ENCODE measurements at places on chromosomes 3 and 15. TPM values are rescaled to one million over a fixed set of nuclear protein-coding genes. Genes with fewer than 3 reads are reported as not detected.

Gene RGMA
- 9.9 TPM for total RNA-seq

Gene RHOA
- total RNA-seq, result 304 TPM

Gene THRB
- 4.2 TPM for total RNA-seq

GRCh38 chr3:50365080-50365841, 5.9 kb upstream of the TMEM115 start:
- H3K27me3 ChIP-seq, result no peaks in the 10 kb centered on the region
- peaks cover 14% of the 10 kb centered on the region for H3K4me1 ChIP-seq
- peak; percentile 82 for DNase-seq
- H3K36me3 ChIP-seq, result no peaks in the 10 kb centered on the region

GRCh38 chr3:33678073-33678472, 40.0 kb downstream of the CLASP2 start:
- no peaks in the 10 kb centered on the region for H3K4me1 ChIP-seq
- H3K36me3 ChIP-seq, result peaks cover 4% of the 10 kb centered on the region
- H3K27me3 ChIP-seq, result no peaks in the 10 kb centered on the region
- DNase-seq, result no peak

DNA sequence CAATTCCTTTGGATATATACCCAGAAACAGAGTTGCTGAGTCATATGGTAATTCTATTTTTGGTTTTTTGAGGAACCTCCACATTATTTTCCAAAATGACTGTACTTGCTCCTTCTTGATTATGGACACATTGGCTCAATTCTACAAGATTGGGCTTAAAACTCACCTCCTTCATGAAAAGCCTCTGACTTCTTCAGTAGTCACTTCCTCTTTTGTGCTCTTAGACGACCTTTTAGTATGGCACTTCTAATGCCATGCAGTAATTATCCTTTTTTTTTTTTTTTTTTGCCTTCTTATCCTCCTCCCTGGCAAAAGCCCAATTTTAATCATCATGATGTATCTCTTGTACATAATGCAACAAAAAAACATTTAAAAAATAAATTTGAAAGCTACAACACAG, 33.0 kb upstream of the ABHD17C start:
- no peak overlapping the region for H3K4me3 ChIP-seq
- no peak for DNase-seq
- no peaks in the 10 kb centered on the region for H3K4me1 ChIP-seq

DNA sequence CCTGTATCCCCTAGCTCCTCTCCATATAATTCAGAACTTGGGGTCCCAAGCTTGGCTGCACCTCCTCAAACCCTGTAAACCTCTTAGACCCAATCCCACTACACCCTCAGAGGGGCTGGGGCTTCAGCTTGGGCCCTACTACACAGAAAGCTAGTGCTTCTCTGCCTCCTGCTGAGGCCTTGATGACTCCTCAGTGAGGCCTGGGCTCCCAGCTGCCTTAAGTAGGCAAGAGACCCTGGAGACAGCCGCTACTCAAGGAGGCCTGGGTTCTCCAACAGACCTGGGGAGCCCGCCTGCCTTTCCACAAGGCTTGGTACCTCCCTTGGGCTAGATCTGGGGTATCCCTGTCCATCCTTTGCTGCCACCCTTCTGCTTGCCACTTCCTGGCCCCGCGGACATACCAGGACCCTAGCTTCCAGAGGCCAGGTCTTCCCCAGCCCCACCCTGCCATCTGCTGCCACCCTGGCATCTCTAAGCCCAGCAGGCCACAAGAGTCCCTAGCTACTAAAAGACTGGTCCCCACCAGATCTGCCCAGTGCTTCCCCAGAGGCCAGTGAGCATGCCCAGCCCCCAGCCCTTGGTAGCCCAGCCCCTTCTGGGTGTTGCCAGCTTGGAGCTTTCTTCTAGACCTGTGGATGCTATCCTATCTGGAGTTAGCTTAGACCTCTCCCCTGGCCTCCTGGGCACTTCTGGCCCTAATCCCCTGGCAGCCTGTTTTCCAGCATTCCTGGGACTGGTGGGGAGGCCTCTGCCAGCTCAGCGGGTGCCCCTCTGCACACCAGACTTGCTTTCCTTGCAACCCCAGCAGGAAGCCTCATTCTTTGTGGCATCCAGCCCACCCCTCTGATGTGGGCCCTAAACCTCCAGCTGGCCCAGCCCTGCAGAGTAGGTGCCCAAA, 13.7 kb downstream of the C15orf39 start:
- H3K4me1 ChIP-seq, result no peaks in the 10 kb centered on the region
- H3K27me3 ChIP-seq, result no peaks in the 10 kb centered on the region
- H3K4me3 ChIP-seq, result no peak overlapping the region
- no peak overlapping the region for H3K27ac ChIP-seq
- no peak for DNase-seq

Measured in right atrium auricular region (tissue), 2 donors.